Panc1 (cell line): ENCODE measurements at places on chromosomes 11 and 22.

- DNase-seq = no peak
Measured at GRCh38 chr11:46674463-46675287, 25.7 kb downstream of the ARHGAP1 start.

DNA sequence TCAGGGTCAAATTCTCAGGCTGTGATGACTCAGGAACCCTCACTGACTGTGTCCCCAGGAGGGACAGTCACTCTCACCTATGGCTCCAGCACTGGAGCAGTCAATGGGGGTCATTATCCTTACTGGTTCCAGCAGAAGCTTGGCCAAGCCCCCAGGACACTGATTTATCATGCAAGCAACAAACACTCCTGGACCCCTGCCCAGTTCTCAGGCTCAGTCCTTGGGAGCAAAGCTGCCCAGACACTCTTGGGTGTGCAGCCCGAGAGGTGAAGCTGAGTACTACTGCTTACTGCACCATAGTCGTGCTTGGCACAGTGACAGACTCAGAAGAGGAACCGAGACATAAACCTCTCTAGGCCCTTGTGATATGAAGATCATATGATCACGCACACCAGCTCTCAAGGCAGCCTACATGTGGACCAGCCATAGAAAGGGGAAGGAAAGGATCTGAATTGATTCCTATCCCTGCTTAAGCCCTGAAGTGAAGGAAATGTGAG lies 58.2 kb downstream of the ZNF280B start:
- DNase-seq = no peak

DNA sequence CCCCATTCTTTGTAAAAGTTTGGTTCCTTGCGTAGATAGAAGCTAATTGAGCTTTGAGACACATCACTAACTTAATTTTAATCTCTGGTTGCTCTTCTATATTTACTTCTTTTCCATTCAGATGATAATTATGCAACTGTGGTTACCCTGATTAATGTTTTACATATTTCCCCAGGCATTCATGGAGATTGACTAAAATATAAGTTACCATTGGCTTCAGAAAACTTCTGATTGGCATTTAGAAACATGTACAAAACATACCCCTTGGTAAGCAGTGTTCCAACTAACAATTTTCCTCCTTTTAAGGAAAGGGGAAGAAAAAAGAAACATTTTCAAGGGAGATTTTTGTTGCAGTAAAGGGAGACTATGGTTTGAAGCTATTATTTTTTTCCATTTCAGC lies 43.9 kb downstream of the FAT3 start:
- no peak for DNase-seq

- DNase-seq = no peak
Measured at GRCh38 chr11:84969103-84969502, 658.0 kb downstream of the DLG2 start.

DNA sequence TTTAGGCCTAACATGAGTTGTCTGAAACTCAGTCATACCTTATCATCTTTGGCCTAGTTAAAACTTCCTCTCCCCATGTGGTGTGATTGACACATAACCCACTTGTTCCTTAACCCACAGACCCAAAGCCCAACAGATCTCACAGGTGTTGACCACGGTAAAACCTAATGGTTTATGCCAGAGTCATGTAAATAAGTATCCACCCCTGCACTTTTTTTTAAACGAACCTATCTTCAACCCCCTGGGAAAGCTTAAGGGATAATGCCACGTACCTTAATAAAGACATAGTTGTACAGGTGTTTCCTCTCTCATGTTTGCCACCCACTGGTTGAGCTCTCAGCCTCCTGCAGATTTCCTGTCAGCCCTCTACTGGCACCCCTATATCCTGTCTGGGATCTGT lies 709.3 kb upstream of the CCDC179 start:
- DNase-seq = no peak

DNA sequence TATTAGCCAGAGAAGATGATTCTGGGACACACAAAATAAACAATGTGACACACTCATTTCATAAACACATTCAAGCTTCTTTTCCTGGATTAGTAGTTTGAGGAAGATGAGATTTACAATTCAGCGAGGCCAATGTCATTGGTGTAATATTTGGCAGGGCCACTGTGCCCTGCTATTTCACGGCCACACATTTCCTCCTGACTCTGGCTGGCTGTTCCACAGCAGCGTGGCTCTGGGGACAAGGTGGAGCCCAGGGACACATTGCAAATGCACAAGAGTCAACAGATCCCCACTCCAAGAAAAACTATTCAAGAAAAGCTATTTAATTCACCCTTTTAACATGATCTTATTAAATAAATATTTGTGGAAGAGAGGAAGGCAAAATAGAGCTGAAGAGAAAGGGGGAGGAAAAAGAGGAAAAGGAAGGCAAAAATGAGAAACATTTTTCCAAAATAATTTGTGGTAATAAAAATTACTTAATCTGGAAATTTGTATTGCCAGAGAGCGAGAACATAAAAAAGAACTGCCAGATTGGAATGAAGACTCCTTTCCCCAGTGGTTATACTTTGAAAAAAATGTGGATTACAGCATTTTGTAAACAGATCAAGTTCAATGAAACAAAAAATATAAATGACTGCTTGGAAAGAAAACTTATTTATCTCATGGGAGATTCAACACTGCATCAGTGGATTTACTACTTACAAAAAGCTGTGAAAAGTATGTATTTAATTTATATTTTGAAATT lies 27.1 kb downstream of the NXPE2 start:
- DNase-seq = no peak

DNA sequence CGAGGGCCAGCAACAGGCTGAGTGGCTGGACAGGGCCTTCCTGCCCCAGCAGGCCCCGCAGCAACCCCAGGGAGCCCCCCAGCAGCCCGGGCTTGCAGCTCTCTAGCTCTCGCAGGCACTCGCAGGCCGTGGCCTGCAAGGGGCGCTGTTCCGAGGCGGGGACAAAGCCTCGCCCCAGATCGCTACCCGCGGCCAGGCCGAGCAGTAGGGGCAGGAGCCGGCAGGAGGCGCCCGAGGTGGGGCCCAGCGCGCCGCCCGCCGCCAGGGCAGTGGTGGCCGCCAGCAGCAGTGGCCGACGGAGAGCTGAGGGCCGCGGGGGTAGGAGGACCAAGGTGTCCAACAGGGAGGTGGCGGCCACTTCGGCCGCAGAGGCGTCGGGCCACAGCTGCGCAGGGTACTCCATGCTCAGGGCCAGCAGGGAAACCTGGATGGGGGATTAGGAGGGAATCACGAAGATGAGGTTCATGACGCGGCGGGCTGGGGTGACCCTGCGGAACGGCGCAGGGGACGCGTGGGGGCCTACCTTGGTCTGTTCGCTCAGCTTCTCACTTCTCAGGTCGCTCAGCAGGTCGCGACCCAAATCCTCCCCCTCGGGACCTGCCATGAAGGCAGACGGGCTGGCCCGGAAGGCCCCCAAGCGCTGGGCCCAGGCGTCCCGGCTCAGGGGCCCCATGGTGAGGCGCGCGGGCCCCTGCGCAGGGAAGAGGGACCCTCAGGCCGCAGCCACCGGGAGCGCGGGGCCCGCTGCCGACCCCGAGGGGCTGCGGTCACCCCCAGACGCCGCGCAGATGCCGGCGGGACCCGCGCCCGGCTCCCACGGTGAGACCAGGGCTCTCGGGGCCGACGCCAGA lies 632 bp downstream of the AP5B1 start:
- DNase-seq = peak; percentile 38

DNA sequence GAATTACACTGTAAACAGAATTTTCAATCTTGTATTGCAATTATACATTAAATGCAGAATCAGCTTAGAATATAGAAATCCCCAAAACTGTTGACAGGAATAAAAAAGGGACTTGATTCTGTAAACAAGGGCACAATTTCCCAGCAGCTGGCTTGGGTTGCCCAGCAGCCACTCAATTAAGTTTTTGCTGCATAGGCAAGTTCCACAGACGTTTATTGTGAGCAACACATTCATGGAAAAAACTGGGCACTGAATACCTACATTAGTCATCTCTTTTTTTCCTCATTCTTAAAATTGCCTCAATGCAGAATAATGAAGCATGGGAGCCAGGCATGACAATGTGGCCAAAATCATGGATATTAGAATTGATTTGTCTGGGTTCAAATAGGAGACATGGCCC lies 421.8 kb upstream of the ANO5 start:
- DNase-seq = no peak

GRCh38 chr11:17378655-17379054 lies 9.8 kb downstream of the KCNJ11 start:
- DNase-seq = no peak

GRCh38 chr11:64250415-64251015 lies 815 bp upstream of the PLCB3 start:
- DNase-seq = no peak

DNA sequence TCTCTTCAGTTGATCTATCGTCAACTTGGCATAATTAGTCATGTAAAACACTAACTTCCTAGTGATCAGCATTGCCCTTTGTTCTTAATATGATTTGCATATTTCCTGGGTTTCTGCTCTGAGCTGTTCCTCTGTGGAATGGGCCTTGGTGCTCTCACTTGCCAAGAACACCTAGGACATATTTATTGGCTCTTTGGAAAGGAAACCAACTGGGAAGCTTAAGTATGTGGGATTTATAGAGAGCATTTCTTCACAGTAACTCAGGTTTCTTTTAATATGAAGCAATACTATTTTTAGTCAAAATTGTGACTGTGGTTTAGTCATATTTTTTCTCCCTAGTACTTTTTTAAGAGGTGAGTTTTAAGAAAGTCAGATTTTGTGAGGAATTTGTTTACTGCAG lies 28.8 kb downstream of the FAT3 start:
- DNase-seq = no peak

DNA sequence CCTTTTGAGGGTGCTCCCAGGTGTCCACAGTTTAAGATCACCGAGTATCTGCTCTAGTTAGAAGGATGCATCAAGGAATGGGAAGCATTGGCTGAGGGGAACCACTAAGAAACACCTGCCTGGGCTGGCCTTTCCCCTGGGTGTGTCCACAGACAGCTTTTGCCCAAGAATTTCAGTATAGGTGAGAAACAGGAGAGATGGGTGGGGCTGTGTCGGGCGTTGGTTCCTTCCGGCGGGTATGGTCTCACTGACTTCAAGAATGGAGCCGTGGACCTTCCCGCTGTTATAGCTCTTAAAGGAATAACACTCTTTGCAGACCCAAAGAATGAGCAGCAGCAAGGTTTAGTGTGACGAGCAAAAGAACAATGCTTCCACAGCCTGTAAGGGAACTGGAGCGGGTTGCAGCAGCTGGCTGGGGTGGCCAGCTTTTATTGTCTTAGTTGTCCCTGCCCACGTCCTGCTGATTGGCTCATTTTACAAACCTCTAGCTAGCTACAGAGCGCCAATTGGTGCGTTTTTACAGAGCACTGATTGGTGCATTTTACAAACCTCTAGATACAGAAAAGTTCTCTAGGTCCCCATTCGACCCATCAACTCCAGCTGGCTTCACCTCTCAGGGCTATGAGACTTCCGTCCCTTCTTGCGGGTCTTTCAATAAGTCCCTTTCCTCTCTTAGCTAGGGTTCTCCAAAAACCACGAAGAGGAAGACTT lies 2.4 kb downstream of the FADS1 start:
- DNase-seq = no peak

- no peak for DNase-seq
Measured at GRCh38 chr22:39361496-39361895, 11.7 kb downstream of the SYNGR1 start.

- no peak for DNase-seq
Measured at GRCh38 chr22:45923835-45924234, 53.1 kb downstream of the WNT7B start.

DNA sequence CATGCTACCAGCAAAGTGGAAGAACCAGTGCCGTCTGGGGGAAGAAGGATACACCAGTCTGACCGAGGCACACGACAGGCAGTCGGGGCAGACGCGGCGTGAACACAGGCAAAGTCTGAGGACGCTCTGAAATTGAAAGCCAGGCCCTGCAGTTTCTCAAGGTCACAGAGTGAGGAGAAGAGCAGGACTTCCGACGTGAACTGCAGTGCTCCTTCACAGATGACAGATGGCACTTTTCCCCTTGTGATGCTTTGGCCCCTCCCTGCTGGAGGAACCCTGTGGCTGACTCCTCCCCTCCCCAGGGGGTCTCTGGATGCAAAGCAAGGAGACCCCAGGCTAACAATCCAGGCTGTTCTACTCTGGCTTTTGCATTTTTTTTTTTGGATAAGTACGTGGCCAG lies 19.6 kb upstream of the JAM3 start:
- no peak for DNase-seq

- DNase-seq = no peak
Measured at GRCh38 chr11:27385245-27385644, 22.2 kb upstream of the CCDC34 start.
